T-helper 2 cell treated with Interferon-gamma antibody and Interleukin-4, amounts not matched to agents 5 μg/mL and 100 μg/mL, for 36 hours (primary cell): ENCODE measurements at places on chromosomes 4 and X.
A peak's percentile ranks its signal among the peaks of the same experiment; 100 is the strongest.

DNA sequence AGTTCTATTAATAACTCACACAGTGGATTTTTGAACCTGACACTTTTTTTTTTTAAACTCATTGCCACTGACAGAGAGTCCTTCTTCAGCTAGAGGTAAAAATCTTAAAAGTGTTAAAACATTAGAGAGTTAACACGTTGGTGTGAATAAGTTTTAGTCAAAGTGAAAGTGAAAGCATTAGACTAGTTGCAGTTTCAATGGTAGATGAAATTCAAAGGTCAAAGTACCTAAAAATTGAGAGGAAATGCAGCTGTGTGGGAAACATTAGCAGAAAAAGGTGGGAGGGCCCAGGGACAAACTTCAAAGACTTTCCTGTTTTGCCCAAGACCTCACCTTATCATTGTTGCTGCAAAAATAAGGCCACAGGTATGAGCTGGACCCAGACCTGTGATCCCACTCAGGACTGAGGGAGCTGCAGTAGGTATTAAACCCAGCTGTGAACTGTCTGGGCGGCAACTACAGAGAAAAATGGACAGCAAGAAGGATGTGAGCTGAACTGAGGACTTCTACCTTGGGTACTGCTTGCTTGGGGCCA is 17.6 kb upstream of the GABRA4 start:
- peak; percentile 6 for DNase-seq

GRCh38 chr4:4994312-4995097 is 24.8 kb downstream of the CYTL1 start:
- no peak for DNase-seq

- no peak for DNase-seq
These were observed 79.3 kb downstream of the FRAS1 start for GRCh38 chr4:78136109-78137081.

DNA sequence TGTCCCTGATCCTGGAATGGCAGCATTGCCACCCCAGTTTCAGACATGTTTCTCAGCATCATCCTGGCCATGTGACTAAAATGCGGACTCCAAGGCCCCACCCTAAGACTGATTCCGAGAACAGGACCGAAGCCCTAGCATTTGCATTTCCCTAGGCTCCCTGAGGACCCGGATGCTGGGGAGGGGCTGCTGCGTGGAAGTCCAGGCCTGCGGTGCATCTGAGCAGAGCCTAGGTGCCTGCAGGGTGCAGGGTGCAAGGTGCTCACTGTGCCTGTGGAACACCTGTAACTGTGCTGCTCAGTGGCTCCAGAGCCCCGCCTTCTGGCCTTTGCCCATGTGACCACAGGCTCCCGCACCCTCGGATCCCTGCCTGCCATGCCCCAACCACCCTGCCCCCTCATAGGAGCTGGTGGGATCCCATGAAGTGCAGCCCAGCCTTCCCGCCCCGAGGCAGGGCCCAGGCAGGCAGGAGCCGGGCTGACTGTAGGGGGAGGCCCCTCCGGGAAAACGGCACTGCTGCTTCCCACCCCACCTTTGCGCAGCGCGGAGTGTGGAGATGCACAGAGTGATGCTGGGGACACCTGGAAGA is 14.9 kb downstream of the PNMA6F start:
- no peak for DNase-seq

GRCh38 chrX:48936429-48937053 is 17.7 kb upstream of the PIM2 start:
- DNase-seq, result no peak

- DNase-seq, result no peak
These were observed 26.5 kb upstream of the JADE1 start for GRCh38 chr4:128782875-128783614.

- no peak for DNase-seq
These were observed 66.2 kb downstream of the MAGEA1 start for GRCh38 chrX:153245288-153245731.

DNA sequence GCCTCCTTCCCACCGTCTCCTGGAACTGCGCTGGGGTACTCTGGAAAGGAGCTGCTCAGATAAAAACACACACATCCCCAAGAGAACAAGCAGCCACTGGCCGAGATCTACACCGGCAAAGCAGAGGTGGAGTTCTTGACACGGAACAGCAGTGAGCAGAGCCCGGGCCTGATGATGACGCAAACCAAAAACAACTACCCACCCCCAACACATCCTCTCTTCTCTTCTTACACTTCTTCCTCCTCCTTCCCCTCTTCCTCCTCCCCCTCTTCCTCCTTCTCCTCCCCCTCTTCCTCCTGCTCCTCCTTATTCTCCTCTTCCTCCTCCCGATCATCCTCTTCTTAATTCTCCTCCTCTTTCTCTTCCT is 4.6 kb downstream of the PNMA5 start:
- no peak for DNase-seq

- no peak for DNase-seq
These were observed 46.7 kb downstream of the GPRASP3 start for GRCh38 chrX:102767287-102767686.

DNA sequence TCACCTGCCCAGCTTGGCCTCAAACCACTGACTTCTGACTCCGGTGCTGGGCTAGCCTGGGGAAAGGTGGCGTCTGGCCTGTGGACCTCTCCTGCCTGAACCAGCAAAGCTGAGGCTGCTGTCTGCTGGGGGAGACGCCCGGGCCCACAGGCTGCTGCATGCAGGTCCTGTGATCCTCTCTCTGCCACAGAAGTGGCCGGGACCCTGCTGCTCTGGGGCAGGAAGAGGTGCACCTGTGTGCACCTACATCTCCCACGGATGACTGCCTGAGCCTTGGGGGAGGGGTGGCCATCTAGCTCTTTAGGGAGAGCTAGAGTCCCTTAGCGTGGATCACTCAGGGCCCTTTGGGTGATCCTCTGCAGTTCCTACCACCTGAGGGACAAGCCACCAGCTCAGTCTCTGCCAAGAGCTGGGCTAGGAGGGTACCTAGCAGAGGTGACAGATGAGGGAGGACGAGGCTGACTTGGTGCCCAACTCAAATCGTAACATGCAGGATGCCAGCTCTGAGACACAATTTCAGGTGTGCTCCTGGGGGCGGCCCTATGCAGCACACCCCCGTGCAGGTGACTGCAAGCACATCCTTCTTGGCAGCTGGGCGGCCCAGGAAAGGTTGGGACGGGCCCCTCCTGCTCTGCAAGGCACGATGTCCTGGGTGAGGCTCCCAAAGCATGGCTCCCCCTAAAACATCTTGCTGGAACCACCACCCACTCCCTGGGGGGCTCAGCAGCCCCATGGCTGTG is 22.5 kb downstream of the LETM1 start:
- no peak for DNase-seq

DNA sequence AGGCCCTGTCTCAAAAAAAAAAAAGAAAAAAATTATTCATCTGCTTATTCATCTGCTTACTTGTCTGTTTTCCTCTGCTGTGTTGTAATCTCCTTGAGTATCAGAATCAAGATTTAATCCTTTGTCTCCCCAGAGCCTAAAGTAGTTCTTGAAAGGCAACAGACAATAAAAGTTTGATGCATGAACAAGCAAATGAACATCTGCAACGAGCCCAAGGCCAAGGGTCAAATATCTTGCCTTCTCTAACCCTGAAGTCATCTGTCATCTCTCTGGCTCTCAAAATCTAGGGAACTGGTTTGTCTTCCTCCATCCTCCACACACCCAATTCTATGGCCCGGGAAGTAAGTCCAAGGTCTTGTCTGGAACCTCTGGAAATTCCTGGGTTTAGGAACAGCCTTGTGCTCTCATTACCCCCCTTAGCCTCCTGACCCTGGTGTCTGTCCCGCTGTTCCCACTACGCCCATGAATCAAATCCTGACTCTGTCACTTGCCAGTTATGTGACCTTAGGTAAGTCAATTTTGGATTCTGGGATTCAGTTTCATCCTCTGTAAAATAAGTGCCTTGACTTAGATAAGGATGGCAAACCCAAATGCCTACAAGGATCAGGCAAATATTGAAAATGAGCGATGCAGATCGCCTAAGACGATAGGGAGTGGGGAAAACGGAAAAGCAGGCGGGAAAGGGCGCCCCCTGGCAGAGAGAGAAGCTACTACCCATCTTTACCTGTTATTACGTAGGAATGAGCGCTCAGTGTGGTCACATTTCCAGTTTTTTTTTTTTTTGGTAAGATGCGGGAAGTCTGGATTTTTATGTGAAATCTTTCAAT is 102.7 kb upstream of the DHX15 start:
- DNase-seq, result peak; percentile 6

GRCh38 chrX:22246620-22247019 is 26.1 kb upstream of the CBLL2 start:
- DNase-seq, result no peak

- no peak for DNase-seq
These were observed 509 bp upstream of the USP11 start for GRCh38 chrX:47232197-47232802.

GRCh38 chrX:2423899-2424298 is 76.9 kb downstream of the DHRSX start:
- no peak for DNase-seq

DNA sequence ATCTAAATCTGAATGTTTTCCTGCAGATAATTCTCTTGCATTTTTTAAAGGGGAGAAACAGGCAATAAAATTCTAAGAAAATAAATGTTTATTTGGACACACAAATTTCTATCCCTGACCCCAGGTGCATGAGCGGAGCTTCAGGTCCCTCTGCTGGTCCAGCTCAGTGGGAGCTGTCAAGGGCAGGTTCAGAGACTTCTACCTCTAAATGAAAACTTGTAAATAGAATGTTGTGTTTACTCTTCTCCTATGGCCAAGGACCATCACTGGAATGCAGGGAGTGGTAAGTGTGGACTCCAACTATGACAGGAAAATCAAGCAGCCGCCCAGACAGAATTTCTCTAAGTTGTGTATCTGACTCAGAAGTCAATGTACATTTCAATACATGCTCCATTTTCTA is 148.6 kb upstream of the TTC29 start:
- no peak for DNase-seq

- no peak for DNase-seq
These were observed 32.2 kb downstream of the TRMT44 start for GRCh38 chr4:8472689-8473197.

DNA sequence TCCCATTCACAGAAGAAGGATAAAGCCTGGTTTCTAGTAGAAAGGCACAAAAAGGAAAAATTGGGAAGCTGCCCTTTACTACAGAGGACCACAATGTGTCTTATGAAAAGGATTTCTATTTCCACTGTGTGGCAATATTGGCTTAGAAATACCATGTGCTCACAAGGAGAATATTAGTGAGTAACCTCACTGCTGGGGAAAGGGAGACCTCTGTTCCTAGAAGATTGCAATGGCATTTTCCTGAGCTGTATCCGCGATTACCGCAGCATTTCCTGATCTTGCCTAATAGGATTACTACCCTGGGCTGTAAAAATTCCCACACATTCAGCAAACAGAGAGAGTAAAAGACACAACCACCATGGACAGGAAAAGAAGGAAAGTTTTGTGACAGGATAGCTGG is 308.8 kb upstream of the TECRL start:
- DNase-seq, result no peak

GRCh38 chrX:106898462-106898861 is 4.7 kb downstream of the RIPPLY1 start:
- DNase-seq, result peak; percentile 3

GRCh38 chrX:47217121-47217851 is 1.2 kb upstream of the CDK16 start:
- peak; percentile 7 for DNase-seq

DNA sequence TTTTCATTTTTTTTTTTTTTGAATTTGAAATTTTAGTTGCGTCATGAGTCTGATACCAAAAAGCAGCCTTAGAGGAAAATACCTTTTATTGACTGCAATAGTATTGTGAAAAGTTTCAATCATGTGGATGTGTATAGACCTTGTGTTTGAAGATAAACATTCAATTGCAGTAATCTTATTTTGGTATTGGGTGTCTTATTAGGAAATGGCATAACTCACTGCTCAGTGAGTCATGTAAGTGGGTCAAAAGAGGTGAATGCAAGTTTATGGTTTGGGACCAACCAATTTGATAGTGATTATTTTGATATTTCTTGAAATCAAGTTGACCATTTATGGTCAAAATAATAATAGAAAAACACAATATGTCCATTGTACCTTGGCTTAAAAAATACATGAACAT is 627.8 kb upstream of the SLIT2 start:
- DNase-seq, result no peak

- no peak for DNase-seq
These were observed 1106.0 kb downstream of the STIM2 start for GRCh38 chr4:27966664-27967063.

GRCh38 chr4:135963009-135963408 is 1569.3 kb downstream of the PCDH18 start:
- no peak for DNase-seq

GRCh38 chr4:11881364-11881763 is 452.7 kb upstream of the HS3ST1 start:
- DNase-seq, result no peak

GRCh38 chrX:10591363-10592335 is 28.7 kb downstream of the MID1 start:
- DNase-seq, result no peak

GRCh38 chrX:9622128-9622527 is 143.5 kb downstream of the GPR143 start:
- peak; percentile 32 for DNase-seq

GRCh38 chrX:29555465-29556091 is 659.8 kb upstream of the MAGEB2 start:
- DNase-seq, result no peak

DNA sequence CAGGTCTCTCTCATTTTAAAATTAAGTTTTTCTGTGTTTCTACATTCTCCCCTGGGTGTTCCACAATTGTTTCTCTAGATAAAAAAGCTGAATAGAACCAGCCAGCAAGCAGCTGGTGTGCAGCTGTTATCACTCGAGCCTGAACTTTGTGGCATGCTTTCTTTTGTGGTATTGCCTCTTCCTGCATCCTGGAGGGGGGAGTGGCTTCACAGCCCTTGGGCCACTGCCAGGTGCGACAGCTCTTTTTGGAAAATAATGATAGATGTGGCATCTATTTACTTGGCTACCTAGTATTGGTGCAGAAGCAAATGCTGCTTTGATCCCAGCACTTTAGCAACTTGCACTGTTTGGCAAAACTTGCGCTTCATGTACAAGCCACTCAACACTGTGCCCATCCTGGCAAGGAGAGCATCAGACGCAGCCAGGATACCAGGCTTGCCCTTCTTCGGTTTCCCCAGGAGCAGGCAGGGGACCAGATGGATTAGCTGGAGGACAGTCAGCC is 69.4 kb downstream of the HMGB2 start:
- no peak for DNase-seq

DNA sequence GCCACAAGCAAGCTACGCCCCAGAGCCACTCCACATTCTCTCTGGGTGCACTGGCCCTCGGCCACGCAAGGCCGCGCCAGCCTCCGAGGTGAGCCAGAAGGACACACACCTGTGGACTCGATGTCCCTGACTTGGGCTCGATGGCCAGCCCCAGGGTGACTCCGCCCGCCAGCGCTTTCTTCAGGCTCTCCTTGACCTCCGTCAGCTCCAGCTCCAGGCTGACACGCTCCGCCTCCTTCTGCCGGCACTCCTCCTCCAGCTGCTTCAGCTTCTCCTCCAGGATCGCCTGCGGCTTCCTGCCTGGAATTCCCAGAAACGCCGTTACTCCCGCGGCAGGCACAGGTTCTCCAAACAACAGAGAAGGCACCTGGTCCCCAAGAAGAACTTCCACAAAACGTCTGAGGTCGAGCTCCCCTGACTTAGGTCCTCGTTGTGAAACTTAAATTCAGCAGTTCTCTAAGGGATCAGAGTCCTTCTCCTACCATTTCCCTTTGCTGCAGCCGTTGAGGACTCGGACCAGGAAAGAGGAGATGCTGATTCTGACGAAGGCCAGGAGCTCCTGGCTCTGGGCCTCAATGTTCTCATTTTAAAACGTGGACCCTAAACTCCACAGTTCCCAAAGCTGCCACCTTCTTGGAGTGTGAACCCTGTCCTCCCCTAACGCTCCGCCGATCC is 166.8 kb downstream of the AFAP1 start:
- DNase-seq, result no peak

- DNase-seq, result no peak
These were observed 65.7 kb upstream of the ALG13 start for GRCh38 chrX:111615227-111615626.

GRCh38 chr4:52638717-52639116 is 20.4 kb downstream of the USP46 start:
- DNase-seq, result no peak
